ENCODE measurements at places on chromosomes 6 and 20.

DNA sequence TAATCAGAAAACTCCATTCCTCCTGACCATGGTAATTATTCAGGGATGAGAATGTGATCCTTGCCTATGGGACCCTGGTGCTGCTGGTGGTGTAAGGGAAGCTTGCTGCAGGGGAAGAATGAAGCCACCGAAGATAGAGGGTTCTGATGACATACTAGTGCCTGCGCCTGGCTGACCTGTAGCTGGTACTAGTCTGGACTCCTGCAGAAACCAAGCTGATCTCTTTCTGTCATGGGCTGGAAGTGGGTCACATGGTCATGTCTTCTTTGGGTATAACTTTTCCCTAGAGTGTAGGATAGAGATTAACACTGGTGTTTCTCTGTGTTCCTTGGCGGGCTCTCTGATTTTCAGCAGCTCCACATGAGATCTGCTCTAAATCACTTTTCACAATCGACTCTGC lies 8.6 kb upstream of the SLC4A11 start:
- DNase-seq: no peak

- no peak for DNase-seq
Observed at GRCh38 chr6:113662688-113663333, 194.3 kb upstream of the MARCKS start.

- DNase-seq: no peak
Observed at GRCh38 chr6:145075425-145075824, 659.9 kb downstream of the EPM2A start.

- no peak for DNase-seq
Observed at GRCh38 chr6:136773473-136773796, 18.8 kb downstream of the MAP3K5 start.

DNA sequence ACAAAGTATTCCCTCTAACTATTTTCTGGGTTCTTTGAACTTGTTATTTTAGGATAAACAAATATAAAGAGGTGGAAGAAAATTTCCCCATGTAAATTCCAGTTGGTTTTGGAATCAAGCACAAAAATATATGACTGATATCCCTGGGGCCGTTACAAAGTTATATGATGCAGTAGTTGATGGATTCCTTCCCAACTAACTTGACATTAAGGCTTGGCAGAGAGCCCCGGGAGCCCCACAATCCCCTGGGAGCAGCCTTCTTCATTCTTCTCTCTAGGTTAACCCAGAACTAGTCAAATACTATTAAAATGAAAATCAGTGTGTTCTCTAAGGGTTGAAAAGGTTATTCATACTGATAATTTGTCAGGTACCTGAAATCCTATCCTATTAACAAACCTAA lies 508.9 kb upstream of the SOX4 start:
- DNase-seq: no peak

DNA sequence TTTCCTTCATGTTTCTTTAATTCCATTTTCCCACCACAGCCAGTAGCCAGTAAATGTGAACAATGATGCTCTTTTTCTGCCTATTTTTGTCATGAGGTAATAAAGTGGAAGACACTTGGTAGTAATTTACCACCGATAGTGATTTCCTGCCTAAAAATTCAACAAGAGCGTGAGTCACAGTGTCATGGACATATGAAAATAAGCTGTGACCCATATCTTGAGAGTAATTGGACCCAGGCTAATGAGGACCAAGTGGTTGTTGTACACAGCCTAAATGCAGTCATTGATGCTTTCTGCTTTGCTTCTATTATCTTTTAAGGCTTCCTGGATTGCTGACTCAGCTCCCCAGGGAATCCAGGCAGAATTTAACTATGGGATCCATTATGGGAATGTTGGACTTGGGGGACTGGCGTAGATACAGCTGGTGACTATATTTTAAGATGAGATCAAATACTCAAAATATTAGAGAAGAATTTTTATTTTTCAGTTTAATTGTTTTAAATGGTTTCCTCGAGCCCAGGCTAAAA lies 265.9 kb upstream of the FERMT1 start:
- DNase-seq: no peak

DNA sequence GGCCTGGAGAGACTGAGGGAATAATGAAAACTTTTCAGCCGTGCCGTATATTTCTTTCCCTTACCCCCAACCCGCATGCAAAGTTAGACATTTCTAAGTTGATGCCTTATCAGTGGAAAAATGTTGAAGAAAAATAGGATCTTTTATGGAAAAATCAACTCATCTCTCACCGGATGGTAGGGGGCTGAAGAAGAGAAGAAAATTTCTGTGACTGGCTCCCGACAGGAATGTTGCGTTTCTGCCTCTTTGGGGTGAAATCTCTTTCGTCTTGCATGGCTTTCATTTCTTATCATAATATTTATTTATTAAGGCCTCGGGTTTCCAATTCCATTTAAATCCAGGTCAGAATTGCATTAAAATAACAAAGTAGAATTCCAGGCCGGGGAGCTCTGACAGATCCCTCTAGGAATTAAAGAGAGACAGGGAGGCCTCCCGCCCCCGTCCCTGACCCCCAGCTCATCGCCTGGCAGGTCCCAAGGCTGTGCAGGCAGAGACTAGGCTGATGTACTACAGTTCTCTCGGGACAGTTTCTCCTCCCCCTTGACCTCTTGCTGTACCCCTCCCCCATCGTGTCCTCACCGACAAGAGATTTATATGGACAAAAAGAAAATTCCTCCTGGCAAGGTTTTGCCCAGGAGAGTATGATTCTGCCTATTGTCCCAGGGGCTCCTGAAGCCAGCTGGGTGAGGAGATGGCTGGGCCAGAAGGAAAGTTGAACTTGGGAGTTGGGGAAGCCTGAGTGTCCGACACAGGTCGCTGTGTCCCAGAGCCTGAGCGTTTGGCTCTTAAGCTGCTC lies 1.3 kb downstream of the SCUBE3 start:
- no peak for DNase-seq

DNA sequence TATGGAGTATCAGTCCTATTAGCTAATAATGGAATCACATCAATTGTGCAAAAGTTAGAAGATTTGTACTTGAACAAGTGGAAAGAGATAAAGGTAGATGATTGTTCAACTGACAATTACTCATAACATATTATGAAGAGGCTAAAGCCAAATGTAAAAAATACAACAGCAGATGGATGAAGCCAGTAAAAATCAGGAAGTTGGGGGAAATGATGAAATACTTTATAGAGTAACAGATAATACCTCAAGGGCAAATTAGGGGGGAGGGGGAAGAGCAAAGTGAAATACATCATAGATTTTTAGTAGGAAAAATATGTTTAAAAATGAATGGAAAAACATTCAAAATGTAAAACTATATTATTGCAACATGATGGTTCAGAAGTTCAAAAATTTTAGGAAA lies 114.0 kb downstream of the PDSS2 start:
- no peak for DNase-seq

DNA sequence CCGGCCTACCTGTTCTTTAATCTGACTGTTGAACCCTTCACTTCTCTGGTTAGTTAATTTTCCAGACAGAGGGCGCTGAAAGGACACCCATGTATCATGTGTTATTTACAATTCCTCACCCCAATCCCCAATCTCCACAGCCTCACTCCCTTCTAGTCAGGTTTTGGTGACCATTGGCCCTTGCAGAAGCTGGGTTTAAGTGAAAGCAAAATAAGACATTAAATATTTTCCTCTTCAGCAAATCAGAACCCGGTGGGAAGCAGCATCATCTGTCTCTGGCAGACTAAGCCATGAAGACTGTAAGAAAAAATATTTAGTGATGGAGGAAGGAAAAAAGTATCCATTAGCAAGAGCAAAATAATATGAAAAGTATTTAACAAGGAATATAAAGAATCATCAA lies 9.4 kb upstream of the HLA-DQA1 start:
- no peak for DNase-seq

- DNase-seq: no peak
Observed at GRCh38 chr20:41052742-41053419, 24.3 kb downstream of the TOP1 start.

GRCh38 chr6:90720404-90720803 lies 133.5 kb upstream of the MAP3K7 start:
- DNase-seq: no peak

- DNase-seq: no peak
Observed at GRCh38 chr20:23152902-23153301, 66.8 kb upstream of the CD93 start.

DNA sequence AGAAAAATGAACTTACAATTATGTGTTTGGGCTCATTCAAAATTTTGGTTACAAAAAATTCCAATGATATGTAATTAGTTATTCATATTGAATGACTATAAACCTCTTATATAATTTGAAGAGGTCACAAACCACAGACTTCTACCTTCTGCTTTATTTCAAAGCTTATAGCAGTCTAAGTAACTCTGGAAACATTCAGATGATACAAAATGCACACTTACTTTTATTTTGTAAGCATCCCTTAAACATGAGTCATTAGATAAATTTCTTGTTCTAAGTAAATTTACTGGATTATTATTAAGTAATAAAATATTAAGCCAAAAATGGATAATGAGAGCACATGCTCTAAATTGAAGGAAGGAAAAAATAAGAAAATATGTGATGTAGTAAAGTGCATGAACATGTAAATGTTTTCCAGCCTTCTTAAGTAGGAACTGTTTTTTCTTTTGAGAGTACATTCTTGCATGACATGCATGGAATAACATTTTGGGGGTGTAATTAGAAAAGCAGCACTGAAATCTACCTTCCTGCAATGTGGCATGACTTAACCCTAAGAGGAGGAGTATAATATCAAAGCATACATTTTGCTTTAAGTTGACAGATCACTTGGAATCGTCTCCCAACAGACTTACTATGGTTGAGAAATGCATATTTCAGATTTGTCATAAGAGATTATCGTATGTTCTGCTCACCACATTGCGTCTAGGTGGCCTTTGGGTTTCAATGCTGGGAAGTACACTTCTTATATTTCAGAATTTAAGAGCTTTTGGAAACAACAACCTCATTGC lies 372.7 kb upstream of the HSF2 start:
- no peak for DNase-seq

DNA sequence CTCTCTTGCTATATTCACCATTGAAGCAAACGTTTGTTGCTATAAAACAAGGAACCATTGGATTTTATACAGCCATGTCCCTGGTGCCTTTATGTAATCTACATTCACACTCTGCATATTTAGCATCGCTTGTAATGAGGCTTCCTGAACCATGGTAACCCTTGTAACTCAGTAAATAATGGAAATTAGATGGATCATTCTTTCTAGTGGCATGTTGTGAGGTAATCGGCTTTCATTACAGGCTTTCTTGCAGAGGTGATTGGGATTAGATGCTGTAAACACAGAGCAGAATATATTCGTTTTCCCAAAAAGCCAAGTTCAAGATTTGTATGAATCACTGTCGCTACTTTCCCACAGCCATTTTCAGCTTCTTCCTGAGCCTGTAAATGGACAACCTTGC lies 36.1 kb downstream of the SMPDL3A start:
- DNase-seq: no peak

- peak; percentile 98 for DNase-seq
Observed at GRCh38 chr6:170438402-170438753, 114.7 kb downstream of the PSMB1 start.

- DNase-seq: no peak
Observed at GRCh38 chr20:2871661-2872458, 1.4 kb upstream of the PTPRA start.

GRCh38 chr6:124881898-124882578 lies 80.2 kb upstream of the RNF217 start:
- no peak for DNase-seq

Data from epithelial cell of prostate (primary cell).